ENCODE measurements at places on chromosomes 12 and 14. TPM values are rescaled to one million over a fixed set of nuclear protein-coding genes. Genes with fewer than 3 reads are reported as not detected.

- DNase-seq, result no peak
Observed at GRCh38 chr12:130500835-130501330, 163.2 kb downstream of the PIWIL1 start.

- DNase-seq, result no peak
Observed at GRCh38 chr12:77800501-77800900, 30.2 kb upstream of the NAV3 start.

GRCh38 chr14:53916239-53916638 is 40.4 kb downstream of the BMP4 start:
- no peak for DNase-seq

GRCh38 chr12:125303337-125303736 is 238.1 kb downstream of the AACS start:
- DNase-seq, result no peak

GRCh38 chr14:94660306-94660946 is 48.2 kb downstream of the SERPINA3 start:
- DNase-seq, result no peak

DNA sequence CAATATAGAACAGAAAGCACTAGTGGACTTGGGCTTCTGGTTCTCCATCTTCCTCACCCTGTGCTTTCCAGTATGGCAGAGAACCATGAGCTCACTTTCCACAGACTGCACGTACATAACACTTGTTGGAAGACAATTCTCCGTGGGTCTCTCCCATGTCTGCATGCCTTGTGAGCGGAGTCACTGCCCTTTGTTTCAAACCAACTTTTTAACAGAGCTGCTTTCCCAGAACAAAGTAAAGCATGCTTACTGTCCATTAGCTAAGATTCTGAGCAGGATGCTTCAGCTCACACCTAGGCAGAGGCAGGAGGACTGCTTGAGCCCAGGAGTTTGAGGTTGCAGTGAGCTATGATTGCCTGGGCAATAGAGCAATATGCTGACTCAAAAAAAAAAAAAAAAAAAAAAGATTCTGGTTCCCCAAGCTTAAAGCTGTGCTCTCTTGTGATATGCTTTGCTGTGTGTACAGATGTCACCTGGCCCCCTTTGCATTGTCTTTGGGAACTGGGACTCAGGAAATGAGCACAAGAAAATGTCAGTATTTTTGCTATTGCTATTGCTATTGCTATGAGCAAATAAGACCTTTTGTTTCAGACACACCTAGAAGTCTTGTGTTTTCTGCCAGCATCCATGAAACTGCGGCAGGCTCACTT is 54.6 kb upstream of the PTGR2 start:
- no peak for DNase-seq

DNA sequence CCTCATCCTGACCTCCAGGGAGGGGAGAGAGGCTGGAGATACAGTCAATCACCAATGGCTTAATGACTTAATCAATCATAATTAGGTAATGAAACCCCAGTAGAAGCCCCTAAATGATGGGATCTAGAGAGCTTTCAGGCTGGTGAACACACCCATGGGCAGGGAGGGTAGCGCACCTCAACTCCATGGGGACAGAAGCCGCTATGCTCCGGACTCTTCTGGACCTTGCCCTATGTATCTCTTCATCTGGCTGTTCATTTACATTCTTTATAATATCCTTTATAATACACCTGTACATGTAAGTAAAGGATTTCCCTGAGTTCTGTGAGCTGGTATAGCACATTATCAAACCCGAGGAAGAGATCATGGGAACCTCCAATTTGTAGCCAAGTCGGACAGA is 205.9 kb downstream of the STXBP6 start:
- DNase-seq, result no peak

DNA sequence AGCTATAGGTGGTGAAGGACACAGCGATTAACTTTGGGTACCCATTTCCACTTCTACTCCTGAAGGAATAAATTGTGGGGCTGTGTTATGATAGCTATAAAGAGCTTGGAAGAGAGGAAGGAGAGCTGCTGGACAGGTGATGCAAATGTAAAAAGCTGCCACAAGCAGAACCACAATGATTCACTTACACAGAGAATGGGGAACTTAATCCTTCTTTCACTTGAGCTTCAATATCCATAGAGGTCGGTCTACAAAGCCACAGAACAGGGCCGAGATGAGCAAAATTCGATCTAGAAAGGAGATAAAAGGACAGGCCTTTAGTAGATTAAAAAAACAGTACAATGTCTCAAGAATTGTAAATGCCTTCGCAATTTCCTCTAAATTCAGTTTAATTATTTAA is 831.1 kb downstream of the LRFN5 start:
- no peak for DNase-seq

GRCh38 chr14:91961297-91962220 is 14.1 kb upstream of the FBLN5 start:
- DNase-seq, result no peak

GRCh38 chr12:70948976-70949336 is 28.4 kb upstream of the PTPRR start:
- no peak for DNase-seq

DNA sequence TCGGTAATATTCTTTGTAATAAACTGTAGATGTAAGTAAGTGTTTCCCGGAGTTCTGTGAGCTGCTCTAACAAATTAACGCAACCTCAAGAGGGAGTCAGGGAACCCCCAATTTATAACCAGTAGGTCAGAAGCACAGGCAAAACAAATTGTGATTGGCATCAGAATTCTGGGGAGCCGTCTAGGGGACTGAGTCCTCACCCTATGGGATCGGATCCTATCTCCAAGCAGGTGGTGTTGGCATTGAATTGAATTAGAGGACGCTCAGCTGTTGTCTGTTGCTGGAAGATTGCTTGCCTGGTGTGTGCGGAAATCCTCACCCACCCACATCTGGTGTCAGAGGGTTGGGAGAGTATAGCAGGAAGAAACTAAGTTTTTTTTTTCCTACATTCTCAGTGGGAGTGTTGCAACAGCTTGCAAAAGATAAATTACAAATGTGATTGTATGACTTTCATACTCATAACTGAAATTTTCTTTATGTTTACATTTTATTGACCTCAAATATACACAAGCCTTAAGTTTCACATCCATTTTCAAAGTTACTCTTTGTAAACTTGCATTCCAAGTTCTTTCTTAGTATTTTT is 5.5 kb downstream of the TMEM52B start:
- DNase-seq, result no peak

GRCh38 chr14:77924141-77924948 is 124.4 kb downstream of the ADCK1 start:
- no peak for DNase-seq

- DNase-seq, result no peak
Observed at GRCh38 chr12:132063491-132063890, 80.6 kb downstream of the DDX51 start.

- DNase-seq, result no peak
Observed at GRCh38 chr14:31962920-31963319, 114.2 kb upstream of the ARHGAP5 start.

GRCh38 chr12:124025661-124026060 is 52.6 kb downstream of the ZNF664 start:
- DNase-seq, result no peak

DNA sequence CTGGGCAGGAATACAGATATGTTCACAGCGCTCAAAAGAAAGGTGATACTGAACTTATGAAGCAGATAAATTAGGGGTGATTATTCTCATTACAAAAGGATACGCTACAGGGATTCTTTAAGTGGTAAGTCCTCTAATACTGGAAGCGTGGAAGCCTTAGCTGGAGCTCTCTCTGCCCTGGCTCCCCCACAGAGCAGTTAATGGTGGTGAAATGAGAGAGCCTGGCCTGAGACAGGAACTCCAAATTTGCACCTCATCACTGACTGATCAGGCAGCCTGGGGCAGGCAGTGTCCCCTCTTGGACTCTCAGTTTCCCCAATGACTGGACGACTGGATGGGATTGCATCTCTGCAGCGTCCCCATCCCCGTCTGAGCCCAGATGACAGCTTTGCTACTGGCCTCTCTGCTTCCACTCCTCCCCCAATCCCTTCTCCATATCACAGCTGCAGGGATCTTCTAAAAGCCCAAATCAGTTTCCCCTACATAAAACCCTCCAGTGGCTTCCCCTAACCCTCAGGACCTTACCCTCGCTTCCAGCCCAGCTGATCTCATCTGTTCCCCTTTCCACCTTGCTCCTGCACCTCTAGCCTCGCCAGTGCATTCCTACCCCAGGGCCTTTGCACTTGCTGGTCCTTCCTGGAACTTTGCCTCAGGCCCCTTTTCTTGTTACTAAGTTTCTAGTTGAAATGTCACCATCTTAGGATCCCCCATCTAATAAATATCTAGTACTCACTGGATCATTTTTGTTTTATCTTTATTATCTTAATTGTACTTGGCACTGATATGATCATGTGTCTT is 171.7 kb upstream of the LHX5 start:
- no peak for DNase-seq

- DNase-seq, result no peak
Observed at GRCh38 chr12:54596526-54596946, 8.1 kb upstream of the PPP1R1A start.

- DNase-seq, result no peak
Observed at GRCh38 chr12:28844718-28845117, 304.4 kb upstream of the FAR2 start.

GRCh38 chr12:3303410-3304136 is 187.4 kb upstream of the PRMT8 start:
- DNase-seq, result no peak

DNA sequence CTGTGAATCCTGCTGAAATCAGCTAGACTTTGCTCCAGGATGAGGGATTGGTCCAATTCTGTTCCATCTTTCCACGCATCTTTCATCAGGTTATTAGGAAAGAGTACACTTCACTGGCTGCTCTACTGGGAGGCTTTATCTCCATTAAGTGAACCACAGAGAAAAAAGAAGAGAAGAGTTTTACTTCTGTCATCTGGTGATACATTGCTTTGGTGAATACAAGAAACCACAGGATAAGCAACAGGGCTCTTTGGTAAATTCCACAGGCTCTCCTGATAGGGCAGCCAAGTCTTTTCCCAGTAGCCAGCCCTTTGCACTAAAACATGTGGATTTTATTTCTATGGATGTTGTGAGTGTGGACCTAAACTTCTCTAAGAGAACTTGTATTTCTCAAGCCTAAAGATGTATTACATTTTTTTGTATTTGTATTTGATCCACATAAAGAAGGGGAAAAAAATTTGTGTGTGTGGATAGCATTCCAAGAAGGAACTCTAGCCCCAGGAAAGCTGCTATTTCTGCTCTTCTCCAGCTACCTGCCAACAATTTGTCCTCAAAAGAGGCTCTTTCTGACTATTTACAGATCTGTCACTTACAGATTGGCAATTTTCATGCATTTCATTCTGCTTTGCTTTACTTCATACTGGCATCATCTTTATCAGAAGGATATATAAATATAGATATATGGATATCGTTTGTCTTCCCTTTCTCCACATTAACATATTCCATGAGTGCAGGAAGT is 1117.6 kb upstream of the TMEM132C start:
- no peak for DNase-seq

DNA sequence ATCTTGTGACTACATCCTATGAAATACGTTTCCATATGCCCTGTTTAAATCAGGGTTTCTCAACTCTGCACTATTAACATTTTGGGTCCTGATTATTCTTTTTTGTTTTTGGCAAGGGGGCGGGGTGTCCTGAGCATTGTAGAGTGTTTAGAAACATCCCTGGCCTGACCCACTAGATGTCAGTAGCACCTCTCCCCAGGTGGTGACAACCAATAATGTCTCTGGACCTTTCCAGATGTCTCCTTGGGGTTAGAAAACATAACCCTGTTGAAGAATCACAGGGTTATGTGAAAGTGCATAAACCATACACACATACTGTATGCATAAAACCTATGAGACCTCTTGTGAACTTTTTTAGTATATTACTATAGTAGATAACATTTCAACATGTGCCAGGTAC is 1.4 kb downstream of the ACAD10 start:
- no peak for DNase-seq

DNA sequence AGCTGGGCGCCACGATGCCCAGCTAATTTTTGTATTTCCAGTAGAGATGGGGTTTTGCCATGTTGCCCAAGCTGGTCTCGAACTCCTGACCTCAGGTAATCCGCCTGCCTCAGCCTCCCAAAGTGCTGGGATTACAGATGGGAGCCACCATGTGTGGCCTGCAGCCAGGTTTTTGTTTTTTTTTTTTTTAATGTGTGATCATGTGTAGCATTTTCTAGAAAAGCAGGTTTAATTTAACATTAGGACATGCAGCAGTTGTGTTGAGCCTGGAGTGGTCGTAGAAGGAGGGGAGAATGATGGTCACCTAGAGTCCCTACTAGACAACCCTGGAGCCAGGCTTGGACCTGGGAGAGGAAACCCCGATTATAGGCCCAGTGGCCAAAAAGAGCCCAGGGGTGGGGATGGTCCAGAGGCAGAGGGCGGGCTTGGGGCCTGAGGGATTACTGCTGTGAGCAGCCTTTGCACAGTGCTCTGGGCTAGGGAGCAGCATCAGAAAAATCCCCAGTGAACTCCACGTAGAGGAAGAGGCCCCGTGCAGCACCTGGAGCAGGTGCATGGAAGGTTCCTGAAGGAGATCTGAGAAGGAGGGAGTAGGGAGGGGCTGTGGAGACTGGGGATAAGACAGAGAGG is 13.6 kb downstream of the DLK1 start:
- no peak for DNase-seq

DNA sequence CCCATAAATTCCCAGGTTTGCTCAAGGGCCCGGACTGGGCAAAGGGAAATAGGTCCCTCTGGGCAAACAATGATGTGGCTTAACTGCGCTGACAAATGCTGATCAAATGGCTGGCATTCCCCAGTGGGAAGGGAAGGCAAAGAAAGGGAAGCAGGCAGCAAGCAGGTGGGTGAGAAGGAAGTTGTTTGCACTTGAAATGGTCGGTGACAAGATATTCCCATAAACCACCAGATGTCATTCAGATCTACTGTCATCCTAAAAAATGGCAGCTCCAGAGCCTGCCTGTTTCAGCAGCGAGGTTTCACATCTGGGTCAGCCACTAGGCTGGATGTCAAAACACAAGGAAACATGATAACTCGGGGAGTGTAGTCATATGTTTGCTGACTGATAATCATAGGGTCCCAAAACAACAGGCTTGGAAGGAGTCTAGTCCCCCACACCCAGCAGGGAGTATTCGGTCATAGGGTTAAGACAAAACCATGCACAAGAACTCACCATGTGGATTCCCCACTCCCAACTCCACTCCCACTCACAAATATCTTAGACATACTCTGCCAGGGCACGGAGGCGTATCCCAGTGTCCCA is 37.9 kb upstream of the MDM1 start:
- no peak for DNase-seq

The OR6C2 gene
- polyA plus RNA-seq, result not detected

The NUAK1 gene
- polyA plus RNA-seq, result not detected

The PIANP gene
- not detected for polyA plus RNA-seq

The LRFN5 gene
- polyA plus RNA-seq, result not detected

The OVCH1 gene
- polyA plus RNA-seq, result not detected

The SERPINA9 gene
- not detected for polyA plus RNA-seq

The OTUB2 gene
- polyA plus RNA-seq, result 0.08 TPM

The PTGR2 gene
- 2.4 TPM for polyA plus RNA-seq

The DCN gene
- polyA plus RNA-seq, result not detected

The CRADD gene
- polyA plus RNA-seq, result 11.1 TPM

The CLEC2D gene
- polyA plus RNA-seq, result 329 TPM

The EFS gene
- not detected for polyA plus RNA-seq

The FBXO33 gene
- polyA plus RNA-seq, result 13.2 TPM

The KLRB1 gene
- polyA plus RNA-seq, result 0.86 TPM

Data from naive B cell (primary cell).